Upper lobe of right lung (tissue), 1 donor: ENCODE measurements at places on chromosomes 16 and 17. TPM values are rescaled to one million over a fixed set of nuclear protein-coding genes. Genes with fewer than 3 reads are reported as not detected.

DNA sequence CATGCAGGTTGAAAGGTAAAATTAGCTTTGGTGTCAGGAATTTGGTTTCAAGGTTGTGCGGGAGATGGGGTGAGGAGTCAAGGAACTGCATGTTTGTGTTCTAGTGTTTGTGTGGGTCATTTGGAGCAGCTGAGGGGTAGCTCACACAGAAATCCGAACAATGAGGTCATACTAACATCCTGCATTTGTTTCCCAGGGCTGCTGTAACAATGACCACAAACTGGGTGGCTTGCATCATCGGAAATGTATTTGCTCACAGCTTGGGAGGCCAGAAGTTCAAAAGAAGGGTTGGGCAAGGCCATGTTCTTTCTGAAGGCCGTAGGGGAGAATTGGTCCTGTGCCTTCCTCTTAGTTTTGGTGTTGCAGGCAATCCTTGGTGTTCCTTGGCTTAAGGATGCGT lies 287.4 kb downstream of the HAPSTR1 start:
- no peak for DNase-seq
- H3K4me3 ChIP-seq = no peak overlapping the region
- H3K4me1 ChIP-seq = no peaks in the 10 kb centered on the region
- H3K27ac ChIP-seq = no peak overlapping the region
- H3K36me3 ChIP-seq = no peaks in the 10 kb centered on the region
- no peaks in the 10 kb centered on the region for H3K27me3 ChIP-seq

DNA sequence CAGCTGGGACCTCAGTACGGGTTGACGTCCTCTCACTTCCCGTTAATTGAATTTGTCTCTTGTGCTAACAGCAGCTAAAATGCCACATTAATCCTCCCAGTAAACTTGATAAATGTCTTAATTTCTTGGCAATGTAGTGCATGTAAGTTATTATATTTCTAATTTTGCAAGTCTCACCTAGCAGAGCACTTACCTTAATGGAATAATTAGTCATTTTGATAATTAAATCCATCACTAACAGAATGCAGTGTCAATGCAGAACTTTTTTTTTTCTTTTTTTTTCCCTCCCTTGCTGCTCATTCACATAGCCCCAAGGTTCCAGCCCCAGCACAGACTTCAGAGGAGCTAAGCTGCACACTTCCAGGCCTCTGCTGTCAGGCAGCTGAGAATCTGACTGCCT lies 376.5 kb downstream of the RBFOX1 start:
- H3K4me1 ChIP-seq = no peaks in the 10 kb centered on the region
- H3K27ac ChIP-seq = no peak overlapping the region
- no peak for DNase-seq
- no peaks in the 10 kb centered on the region for H3K36me3 ChIP-seq

DNA sequence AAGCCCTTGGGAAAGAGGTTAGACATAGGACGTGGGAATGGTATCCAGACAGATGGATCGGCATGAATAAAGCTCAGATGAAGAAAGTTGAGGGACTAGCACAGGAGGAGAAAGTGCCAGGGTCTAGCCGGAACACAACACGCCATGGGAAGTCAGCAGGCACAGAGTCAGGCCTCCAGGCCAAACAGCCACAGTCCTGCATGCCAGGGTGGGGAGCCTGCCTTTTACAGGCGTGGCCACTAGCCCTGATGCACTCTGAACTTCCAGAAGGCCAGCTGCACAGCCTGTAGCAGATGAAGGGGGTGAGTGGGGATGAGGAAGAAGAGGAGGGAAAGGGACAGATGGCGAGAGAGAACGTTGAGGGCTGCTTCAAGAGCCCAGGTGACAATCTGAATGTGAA lies 5.2 kb downstream of the B9D1 start:
- no peaks in the 10 kb centered on the region for H3K36me3 ChIP-seq
- DNase-seq = no peak
- H3K4me3 ChIP-seq = no peak overlapping the region
- H3K27me3 ChIP-seq = no peaks in the 10 kb centered on the region

DNA sequence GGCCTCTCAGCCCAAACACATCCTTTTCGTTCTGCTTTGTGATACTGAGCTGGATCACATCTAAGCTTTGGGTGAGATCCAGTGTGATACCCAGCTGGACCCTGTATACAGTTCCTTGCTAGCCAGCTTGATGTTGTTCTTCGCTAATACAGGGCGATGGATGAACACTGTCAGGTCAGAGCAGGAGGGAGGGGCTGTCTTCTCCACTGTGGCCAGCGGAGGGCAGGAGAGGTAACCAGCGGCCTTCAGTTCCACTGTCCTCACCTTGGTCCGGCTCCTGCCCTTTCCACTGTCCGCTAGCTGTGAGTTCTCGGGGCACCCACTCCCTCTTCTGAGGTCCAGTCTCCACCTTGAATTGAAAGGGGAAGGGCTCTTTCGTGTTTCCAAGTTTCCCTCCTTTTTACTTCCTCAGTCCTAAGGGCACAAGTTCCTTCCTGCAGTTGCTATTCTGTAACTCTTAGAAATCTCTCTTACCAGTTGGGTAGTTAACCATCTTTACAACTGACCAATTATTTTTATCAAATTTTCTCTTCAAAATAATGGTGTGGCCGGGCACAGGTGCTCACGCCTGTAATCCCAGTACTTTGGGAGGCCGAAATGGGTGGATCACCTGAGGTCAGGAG lies 3.0 kb upstream of the ZNF213 start:
- DNase-seq = peak; percentile 68
- no peaks in the 10 kb centered on the region for H3K27me3 ChIP-seq
- no peak overlapping the region for H3K27ac ChIP-seq
- peaks cover 41% of the 10 kb centered on the region for H3K4me1 ChIP-seq

- H3K27me3 ChIP-seq = no peaks in the 10 kb centered on the region
- H3K4me1 ChIP-seq = no peaks in the 10 kb centered on the region
- peaks cover 5% of the 10 kb centered on the region for H3K36me3 ChIP-seq
- DNase-seq = no peak
- H3K4me3 ChIP-seq = no peak overlapping the region
- no peak overlapping the region for H3K27ac ChIP-seq
These were observed 25.2 kb upstream of the CAPN15 start for GRCh38 chr16:502179-502943.

GRCh38 chr17:9805769-9806168 lies 14.4 kb upstream of the DHRS7C start:
- no peak overlapping the region for H3K27ac ChIP-seq
- H3K27me3 ChIP-seq = no peaks in the 10 kb centered on the region
- H3K4me1 ChIP-seq = no peaks in the 10 kb centered on the region
- H3K36me3 ChIP-seq = no peaks in the 10 kb centered on the region

GRCh38 chr16:67301080-67301782 lies 21.9 kb downstream of the PLEKHG4 start:
- peak; percentile 66 for DNase-seq
- H3K27me3 ChIP-seq = no peaks in the 10 kb centered on the region
- no peak overlapping the region for H3K4me3 ChIP-seq

- H3K27ac ChIP-seq = no peak overlapping the region
- H3K27me3 ChIP-seq = no peaks in the 10 kb centered on the region
- no peak overlapping the region for H3K4me3 ChIP-seq
- H3K4me1 ChIP-seq = no peaks in the 10 kb centered on the region
- no peaks in the 10 kb centered on the region for H3K36me3 ChIP-seq
These were observed 13.0 kb downstream of the C16orf87 start for GRCh38 chr16:46817961-46818360.

DNA sequence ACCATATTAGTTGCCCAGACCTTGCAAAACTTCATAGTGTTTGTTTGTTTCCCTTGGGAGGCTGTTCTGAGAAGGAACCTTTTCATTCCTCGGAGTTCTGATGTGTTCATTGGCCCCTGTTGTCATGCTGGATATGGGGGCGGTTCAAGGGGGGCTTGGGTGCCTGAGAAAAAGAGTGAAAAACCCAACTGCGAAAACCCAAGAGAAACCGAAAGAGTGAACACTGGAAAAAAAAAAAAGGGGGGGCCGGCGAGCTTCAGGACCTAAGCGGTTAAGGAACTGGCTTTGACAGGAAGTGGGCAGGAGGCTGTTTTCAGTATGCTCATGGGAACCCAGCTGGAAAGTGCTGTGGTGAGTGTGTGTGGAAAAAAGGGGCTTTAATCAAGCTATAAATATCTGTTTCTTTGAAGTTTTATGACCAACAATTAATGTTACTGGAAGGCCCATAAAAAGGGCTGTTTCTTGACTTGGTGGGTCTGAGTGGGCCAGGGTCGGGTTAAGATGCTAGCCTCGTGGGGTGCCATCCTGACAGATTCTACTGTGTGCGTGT lies 510.7 kb downstream of the MAF start:
- no peak overlapping the region for H3K4me3 ChIP-seq
- H3K27me3 ChIP-seq = no peaks in the 10 kb centered on the region
- no peaks in the 10 kb centered on the region for H3K36me3 ChIP-seq
- H3K27ac ChIP-seq = no peak overlapping the region
- DNase-seq = no peak
- peaks cover 7% of the 10 kb centered on the region for H3K4me1 ChIP-seq

DNA sequence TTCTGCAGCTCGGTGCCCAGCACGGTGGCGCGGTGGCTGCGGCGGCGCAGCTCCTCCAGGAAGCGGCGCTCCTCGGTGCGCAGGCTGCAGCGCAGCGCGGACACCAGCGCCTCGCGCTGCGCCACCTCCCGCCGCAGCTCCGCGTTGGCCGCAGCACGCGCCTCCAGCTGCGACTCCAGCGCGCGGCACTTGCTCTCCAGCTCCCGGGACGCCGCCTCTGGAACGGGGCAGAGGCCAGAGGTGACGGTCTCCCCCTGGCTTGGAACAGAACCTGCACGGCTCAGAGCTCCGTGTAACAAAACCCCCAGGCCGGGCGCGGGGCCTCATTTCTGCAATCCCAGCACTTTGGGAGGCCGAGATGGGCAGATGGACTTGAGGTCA lies 13.2 kb upstream of the CLUH start:
- H3K27me3 ChIP-seq = peaks cover 32% of the 10 kb centered on the region
- peak overlapping the region; percentile 11 for H3K4me3 ChIP-seq
- no peaks in the 10 kb centered on the region for H3K36me3 ChIP-seq
- H3K4me1 ChIP-seq = no peaks in the 10 kb centered on the region
- no peak overlapping the region for H3K27ac ChIP-seq

DNA sequence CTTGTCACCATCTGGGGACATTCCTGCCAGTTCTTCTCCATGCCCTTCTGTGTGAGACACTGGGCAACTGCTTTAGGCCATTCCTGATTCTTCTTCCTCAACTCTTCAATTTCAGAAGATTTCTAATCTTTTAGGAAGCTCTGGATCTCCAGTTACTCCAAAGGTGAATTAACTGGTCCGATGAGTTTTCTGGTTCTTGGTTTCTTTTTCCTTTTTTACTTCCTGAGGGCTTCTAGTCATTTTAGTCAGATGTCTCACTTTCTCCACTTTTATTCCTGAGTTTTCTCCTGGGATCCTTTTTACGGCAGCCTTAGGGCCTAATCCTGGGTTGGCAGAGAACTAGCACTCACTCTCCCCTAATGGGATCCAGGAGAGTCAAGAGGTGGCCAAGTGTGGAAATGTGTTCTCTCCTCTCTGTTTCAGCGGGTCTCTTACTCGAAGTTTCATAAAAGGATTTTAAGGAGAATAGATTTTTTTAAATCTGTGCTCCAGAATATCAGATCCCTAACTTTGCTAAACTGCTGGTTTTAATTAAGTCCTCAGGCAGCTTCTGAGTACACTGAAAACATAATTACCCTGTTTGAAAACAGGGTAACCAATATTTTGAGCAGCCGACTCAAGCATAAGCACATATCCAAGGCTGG lies 107.6 kb downstream of the RMI2 start:
- no peak overlapping the region for H3K4me3 ChIP-seq
- no peaks in the 10 kb centered on the region for H3K36me3 ChIP-seq
- no peaks in the 10 kb centered on the region for H3K4me1 ChIP-seq
- no peaks in the 10 kb centered on the region for H3K27me3 ChIP-seq
- no peak for DNase-seq
- H3K27ac ChIP-seq = no peak overlapping the region

DNA sequence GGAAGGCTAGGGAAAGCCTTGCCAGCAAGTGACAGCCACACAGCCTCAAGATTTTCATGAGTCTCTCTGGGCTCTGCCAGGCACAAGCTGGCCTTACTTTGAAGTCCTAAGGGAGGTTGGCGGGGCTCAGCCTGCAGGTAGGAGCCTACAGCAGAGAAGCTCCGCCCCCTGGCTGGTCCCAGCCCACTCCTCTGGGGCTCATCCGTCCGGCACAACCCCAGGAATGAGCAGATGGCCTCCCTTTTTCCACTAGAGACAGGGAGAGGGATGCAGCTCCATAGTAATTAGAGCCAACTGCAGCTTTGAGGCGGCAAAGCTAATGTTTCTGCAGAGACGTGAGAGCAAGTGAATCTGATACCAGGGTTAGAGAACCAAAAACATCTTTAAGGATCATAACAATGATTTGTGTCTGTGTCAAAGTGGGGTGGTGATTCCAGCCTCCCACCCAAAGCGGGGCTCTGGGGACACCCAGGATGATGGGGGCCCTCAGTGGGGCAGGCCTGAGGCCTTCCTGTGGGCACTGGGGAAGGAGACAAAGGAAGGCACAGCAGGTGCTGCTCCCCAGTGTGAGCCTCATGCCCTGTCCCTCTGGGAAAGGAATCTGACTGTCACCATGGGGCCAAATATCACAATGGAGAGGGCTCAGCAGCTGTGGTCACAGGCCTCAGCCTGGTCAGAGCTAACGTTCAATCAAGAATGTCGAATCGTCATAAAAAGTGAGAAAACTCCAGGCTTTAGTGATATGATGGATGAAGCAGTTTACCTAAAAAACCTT lies 61.5 kb downstream of the RBFOX3 start:
- no peaks in the 10 kb centered on the region for H3K4me1 ChIP-seq
- no peak overlapping the region for H3K4me3 ChIP-seq
- no peak overlapping the region for H3K27ac ChIP-seq
- peak; percentile 40 for DNase-seq
- H3K36me3 ChIP-seq = no peaks in the 10 kb centered on the region

DNA sequence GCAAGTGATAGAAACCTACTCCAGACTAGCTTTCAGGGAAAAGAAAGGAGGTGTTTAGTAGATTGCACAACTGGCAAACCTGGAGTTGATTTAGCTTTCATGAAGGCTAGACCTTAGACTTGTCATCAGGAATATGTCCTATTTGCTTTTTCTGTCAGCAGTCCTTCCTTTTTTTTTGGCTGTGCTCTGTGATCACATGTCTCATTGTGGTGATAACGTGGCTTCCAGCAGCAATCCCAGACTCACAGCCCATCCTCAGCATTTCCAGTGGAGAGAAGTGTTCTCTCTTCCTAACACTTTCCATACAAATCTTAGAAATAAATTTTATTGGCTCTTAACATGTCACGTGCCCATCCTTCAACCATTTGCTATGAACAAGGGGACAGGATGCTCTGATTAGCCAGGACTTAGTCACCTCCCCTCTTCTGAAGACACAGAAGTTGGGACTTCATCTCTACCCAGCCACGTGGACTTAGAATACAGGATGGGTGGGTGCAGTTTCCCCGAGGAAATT lies 74.7 kb downstream of the CDH13 start:
- H3K27ac ChIP-seq = no peak overlapping the region
- H3K27me3 ChIP-seq = no peaks in the 10 kb centered on the region
- no peak for DNase-seq
- no peak overlapping the region for H3K4me3 ChIP-seq
- peaks cover 9% of the 10 kb centered on the region for H3K4me1 ChIP-seq

GRCh38 chr16:89350701-89351380 lies 133.3 kb downstream of the ZNF778 start:
- peak; percentile 59 for DNase-seq
- H3K27me3 ChIP-seq = no peaks in the 10 kb centered on the region
- H3K27ac ChIP-seq = no peak overlapping the region
- peaks cover 40% of the 10 kb centered on the region for H3K4me1 ChIP-seq

- no peak overlapping the region for H3K27ac ChIP-seq
- peaks cover 68% of the 10 kb centered on the region for H3K36me3 ChIP-seq
- no peak for DNase-seq
- H3K27me3 ChIP-seq = no peaks in the 10 kb centered on the region
- no peak overlapping the region for H3K4me3 ChIP-seq
These were observed 27.6 kb downstream of the FCSK start for GRCh38 chr16:70481929-70482536.

The KNOP1 gene
- total RNA-seq = 12.2 TPM

The SLC13A2 gene
- 0.87 TPM for total RNA-seq

The CCL22 gene
- 3.8 TPM for total RNA-seq

The MPRIP gene
- total RNA-seq = 333 TPM

The ZNF821 gene
- 5.6 TPM for total RNA-seq

The ARHGAP23 gene
- 85.1 TPM for total RNA-seq

The OR1G1 gene
- not detected for total RNA-seq

The ABCA10 gene
- 9.2 TPM for total RNA-seq
